ENCODE measurements at places on chromosomes 5 and 9.

DNA sequence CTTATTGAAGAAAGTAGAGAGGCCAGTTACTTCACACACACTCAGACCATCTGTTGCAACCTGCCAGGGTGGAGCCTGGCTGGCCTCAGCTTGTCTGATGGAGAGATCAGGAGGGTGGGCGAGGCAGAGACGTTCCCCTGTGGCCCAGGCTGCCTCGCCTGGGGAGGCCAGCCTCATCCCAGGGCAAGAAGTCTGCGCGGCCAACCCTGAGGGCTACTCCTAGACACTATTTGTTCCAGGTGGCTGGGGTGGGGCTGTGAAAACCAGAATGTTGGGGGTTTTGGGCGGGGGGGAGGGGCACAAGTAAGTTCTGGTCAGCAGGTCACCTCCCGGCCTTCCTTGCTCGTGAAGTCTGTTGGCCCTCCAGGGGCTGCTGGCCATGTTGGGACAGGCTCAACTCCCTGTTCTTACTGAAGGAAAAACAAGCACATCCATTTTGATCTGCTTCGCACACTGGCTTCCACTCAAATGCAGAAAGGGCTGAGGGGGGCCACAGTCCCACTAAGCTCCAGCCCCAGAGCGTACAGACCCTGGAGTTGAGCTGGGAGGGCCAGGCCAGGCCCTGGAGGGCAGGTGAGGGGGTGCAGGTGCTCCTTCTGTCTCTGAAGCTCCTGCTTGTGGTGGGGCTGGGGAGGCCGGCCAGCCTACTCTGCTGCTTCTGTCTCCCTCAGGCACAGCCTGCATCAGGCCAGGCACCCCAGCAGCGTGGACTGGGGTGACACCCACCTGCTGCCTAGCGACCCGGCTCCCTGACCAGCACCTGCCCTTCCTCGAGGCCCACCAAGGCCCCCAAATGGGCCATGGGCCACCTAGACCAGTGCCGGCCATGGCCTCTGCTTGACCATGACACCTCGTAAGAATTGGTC, 46.6 kb downstream of the SECISBP2 start:
- DNase-seq: no peak

GRCh38 chr9:69207503-69207902, 33.4 kb downstream of the TJP2 start:
- DNase-seq: no peak

DNA sequence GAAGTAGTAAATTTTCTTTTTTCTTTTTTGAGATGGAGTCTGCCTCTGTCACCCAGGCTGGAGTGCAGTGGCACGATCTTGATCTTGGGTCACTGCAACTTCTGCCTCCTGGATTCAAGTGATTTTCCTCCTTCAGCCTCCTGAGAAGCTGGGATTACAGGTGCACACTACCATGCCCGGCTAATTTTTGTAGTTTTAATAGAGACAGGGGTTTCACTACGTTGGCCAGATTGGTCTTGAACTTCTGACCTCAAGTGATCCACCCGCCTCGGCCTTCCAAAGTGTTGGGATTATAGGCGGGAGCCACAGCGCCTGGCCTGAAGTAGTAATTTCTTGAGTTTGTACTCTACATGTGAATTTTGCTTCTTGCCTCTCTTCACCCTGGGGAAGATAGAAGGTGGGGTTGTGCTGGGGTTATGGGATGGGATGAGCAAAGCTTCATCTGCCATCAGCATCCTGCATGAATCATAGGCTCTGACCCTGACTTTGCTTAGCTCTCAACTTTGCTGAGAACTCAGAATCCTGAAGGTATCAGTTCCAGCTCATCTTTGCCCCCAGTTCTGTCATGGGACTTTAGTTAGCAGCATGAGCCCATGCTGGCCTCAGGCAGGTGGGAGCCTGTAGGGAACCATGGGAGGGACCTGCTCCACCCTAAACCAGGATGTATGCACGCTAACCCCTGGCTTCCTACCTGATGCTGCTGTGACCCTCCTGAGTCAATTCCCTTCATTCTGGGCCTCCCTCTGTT, 9.3 kb upstream of the CCL21 start:
- no peak for DNase-seq

DNA sequence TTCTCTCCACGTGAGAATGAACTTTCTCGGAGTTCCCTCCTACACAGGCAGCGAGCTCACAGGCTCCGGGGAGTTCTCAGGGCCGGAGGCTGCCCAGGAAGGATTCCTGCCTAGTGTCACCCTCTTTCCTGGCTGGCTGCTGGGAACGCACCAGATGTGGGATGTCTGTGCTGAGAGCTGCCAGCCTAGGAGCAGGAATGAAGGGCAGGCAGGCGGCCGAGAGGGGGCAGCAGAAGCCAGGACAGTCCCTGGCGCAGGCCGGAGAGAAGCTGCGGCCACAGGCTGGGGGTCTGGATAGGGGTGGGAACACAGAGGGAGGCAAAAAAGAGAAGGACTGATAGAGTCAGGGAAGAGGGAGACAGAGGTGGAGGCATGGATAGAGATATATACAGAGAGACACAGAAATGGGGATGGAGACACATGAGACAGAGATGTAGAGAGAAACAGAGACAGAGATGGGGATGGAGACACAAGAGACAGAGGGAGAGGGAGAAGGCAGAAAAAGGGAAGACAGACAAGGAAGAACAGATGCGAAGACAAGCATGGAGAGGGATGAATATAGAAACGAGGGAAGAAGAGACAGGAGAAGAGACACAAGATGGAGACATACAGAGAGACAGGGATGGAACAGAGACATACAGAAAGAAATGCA, 25.3 kb upstream of the ENHO start:
- DNase-seq: peak; percentile 72

GRCh38 chr5:8138884-8139283, 269.9 kb downstream of the MTRR start:
- DNase-seq: no peak

DNA sequence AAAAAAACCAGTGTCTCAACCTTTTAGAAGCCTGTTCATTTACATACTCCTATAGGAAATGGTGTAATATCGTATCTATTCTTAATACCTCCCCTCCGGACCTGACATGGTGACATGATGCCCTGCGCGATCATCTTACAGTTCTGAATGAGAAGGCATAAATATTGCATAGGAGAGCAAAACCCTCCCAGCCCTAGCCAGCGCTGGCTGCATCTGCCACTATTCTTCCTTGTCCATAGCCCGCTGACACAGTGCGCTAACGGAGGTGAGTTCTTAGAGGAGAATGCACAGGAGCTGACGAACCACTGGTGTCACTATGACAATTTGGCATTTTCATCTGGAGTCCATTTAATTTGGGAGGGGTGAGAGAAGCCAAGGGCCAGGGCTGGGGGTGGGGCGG, 290.1 kb downstream of the EFNA5 start:
- DNase-seq: no peak

DNA sequence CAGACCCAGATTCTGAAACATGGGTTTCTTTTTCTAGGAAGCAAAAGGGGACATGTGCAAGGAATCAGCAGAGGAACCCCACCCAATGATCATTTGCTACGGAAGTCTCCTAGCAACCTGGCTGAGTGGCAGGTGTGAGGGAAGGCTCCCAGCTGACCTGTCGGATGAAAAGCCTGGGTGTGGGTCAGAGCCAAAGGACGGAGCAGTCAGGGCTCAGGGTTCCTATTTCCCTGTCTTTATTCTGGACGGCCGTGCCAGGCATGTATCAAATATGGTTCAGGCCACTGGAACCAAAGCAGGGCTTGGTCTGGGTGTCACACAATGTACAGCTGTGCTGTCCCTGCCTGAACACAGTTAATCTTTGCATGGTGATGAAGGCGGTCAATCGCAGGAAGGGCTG, 20.1 kb downstream of the STK10 start:
- no peak for DNase-seq

DNA sequence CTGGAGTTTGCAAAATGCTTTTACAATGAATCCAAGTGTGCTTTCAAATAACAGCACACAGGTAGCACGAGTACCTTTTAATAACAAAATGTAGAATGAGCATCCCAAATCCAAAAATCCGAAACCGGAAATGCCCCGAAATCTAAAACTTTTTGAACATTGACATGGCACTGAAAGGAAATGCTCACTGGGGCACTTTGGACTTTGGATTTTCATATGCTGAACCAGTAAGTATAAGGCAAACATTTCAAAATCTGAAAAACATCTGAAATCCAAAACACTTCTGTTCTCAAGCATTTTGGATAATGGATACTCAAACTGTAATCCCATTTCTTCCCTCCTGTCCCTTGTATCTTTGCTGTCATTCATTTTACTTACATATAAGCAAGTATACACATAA, 50.1 kb downstream of the GCNT4 start:
- no peak for DNase-seq

- DNase-seq: no peak
Measured at GRCh38 chr9:71706176-71706575, 62.1 kb downstream of the CEMIP2 start.

DNA sequence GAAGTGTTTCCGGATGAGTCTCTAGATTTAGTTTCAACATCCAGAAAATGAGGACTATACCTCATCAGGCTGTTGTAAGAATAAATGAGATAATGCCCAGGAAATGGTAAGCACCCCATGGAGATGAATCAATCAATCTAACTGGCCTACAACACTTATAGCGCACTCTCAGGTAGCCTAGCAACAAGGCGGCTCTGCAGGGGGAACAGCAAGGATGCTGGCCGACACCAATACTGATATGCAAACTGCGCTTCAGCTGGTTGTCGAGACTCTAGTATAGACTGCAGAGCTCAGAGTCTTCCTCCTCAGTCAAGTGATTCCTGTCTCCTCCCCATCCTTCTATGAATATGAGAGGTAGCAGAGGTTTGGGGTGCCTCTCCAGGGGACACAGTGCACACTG, 218.8 kb upstream of the WWC1 start:
- DNase-seq: no peak

Data from GM13977 (cell line).